Lung (tissue), 17 donors: ENCODE measurements at places on chromosomes 4 and X. TPM values are rescaled to one million over a fixed set of nuclear protein-coding genes. Genes with fewer than 3 reads are reported as not detected.

CENPVL3 gene
- not detected for total RNA-seq

DNA sequence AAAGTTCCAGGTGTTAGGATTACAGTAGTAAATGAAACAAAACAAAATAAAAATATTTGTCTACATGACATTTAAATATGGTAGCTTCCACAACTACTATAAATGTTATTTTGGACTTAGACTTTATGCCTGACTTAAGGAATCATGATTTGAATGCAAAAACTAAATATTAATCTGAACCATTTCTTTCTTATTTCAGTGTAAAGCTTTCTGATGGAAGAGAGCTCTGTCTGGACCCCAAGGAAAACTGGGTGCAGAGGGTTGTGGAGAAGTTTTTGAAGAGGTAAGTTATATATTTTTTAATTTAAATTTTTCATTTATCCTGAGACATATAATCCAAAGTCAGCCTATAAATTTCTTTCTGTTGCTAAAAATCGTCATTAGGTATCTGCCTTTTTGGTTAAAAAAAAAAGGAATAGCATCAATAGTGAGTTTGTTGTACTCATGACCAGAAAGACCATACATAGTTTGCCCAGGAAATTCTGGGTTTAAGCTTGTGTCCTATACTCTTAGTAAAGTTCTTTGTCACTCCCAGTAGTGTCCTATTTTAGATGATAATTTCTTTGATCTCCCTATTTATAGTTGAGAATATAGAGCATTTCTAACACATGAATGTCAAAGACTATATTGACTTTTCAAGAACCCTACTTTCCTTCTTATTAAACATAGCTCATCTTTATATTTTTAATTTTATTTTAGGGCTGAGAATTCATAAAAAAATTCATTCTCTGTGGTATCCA, 1.6 kb downstream of the CXCL8 start:
- no peak overlapping the region for H3K4me3 ChIP-seq
- H3K36me3 ChIP-seq: no peaks in the 10 kb centered on the region
- H3K27me3 ChIP-seq: no peaks in the 10 kb centered on the region
- no peak overlapping the region for H3K27ac ChIP-seq
- no peak for DNase-seq
- no peaks in the 10 kb centered on the region for H3K4me1 ChIP-seq

DNA sequence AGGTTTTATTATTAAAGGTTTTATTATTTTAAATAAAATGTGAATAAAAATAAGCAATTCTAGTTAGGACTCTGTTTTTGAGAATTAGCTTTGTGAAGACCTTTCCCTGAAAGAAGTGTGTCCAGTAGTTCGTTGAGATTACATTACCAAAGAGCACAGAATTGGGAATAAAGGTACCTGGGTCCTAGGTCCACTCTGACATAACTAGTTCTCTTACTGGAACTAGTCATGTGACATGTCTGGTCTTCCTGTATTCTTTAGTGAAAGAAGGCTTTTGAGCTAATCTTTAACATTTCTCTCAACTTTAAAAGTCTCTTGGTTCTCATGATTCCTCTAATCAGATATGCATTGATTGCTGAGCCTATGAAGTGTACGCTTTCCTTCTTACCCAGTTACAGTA, 292.0 kb upstream of the SMIM31 start:
- no peak for DNase-seq
- no peaks in the 10 kb centered on the region for H3K4me1 ChIP-seq
- H3K4me3 ChIP-seq: no peak overlapping the region
- no peaks in the 10 kb centered on the region for H3K27me3 ChIP-seq

GRCh38 chrX:8720136-8720535, 11.8 kb downstream of the ANOS1 start:
- H3K4me1 ChIP-seq: no peaks in the 10 kb centered on the region
- H3K36me3 ChIP-seq: no peaks in the 10 kb centered on the region
- DNase-seq: no peak
- H3K4me3 ChIP-seq: no peak overlapping the region

DNA sequence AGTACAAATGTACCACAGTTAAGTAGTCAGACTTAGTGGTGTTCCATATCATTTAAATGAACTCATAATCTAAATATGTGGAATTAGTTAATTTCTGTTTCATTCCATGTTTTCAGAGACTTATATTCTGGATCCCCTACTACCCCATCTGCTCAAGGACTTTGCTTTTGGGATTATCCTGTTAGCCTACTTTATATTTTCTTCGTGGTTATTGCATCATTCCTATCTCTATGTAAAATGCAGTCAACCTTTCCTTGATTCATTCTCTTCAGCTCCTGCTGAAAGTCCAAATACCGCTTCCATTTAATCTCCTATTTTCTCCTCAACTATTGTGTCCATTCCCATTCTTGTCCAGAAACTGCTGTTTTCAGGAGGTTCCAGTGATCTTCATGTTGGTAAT, 25.1 kb downstream of the SLC30A9 start:
- no peaks in the 10 kb centered on the region for H3K4me1 ChIP-seq
- H3K36me3 ChIP-seq: no peaks in the 10 kb centered on the region
- H3K27me3 ChIP-seq: no peaks in the 10 kb centered on the region
- H3K4me3 ChIP-seq: no peak overlapping the region
- DNase-seq: no peak

GRCh38 chrX:34849371-34849770, 93.2 kb upstream of the FAM47B start:
- no peak for DNase-seq
- H3K27me3 ChIP-seq: no peaks in the 10 kb centered on the region
- no peaks in the 10 kb centered on the region for H3K36me3 ChIP-seq
- H3K27ac ChIP-seq: no peak overlapping the region
